ENCODE measurements at places on chromosomes 11 and 22. TPM values are rescaled to one million over a fixed set of nuclear protein-coding genes. Genes with fewer than 3 reads are reported as not detected.

DNA sequence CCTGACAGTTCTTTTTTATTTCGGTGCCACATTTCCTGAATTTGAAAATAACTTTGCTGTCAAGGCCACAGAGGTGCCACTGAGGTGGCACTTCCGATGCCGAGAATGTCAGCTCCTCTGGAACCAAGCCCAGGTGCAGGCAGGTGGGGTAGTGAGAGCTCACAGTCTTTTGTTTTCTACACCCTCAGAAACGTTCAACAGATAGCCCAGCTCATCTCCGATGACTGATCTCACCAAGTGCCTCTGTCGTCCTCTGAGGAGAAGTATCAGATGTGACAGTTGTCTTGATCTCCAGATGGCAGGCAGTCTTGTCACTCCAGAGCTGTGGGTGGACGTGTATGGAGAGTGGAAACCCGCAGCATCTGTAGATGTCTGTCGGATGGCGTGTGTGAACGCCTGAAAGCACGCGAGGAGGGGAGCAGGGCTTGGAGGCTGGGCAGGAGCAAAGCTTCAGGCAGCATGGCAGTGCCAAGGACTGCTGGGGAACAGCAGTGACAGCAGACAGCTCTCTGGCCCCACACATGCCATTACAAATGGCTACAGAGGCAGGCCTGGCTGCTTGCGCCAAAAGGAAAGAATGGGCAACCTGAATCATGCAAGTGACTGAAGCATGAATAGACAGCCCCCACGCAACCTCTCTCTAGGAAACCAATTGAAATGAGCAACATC, 877.0 kb downstream of the OPCML start:
- DNase-seq = no peak

GRCh38 chr11:26905368-26905767, 88.5 kb upstream of the FIBIN start:
- DNase-seq = no peak

- no peak for DNase-seq
Observed at GRCh38 chr22:40817737-40818136, 1.4 kb downstream of the SLC25A17 start.

DNA sequence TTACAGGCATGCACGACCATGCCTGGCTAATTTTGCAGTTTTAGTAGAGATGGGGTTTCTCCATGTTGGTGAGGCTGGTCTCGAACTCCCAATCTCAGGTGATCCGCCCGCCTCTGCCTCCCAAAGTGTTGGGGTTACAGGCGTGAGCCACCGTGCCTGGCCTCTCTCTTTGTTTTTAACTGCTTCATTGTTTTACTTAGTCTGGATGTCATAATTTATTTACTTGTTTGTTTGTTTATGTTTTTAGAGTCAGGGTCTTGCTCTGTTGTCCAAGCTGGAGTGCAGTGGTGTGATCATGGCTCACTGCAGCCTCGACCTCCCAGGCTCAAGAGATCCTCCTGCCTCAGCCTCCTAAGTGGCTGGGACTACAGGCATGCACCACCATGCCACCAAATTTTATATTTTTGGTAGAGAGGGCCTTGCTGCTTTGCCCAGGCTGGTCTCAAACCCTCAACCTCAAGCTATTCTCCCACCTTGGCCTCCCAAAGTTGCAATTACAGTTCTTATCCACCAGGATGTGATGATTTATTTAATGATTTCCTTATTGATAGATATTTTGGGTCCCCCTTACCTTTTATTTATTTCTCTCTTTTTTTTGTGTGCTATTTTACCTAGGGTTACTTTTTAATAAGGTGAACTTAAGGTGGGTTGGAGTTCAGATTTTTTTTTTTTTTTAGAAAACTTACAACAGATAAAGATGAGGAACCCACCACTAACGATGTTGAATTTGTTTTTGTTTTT, 52.6 kb upstream of the ADA2 start:
- DNase-seq = no peak

The PATE4 gene
- total RNA-seq = not detected
